Omental fat pad (tissue), 4 donors: ENCODE measurements at places on chromosomes 5 and 9.

- DNase-seq: no peak
Observed at GRCh38 chr5:38162625-38163024, 95.7 kb upstream of the EGFLAM start.

DNA sequence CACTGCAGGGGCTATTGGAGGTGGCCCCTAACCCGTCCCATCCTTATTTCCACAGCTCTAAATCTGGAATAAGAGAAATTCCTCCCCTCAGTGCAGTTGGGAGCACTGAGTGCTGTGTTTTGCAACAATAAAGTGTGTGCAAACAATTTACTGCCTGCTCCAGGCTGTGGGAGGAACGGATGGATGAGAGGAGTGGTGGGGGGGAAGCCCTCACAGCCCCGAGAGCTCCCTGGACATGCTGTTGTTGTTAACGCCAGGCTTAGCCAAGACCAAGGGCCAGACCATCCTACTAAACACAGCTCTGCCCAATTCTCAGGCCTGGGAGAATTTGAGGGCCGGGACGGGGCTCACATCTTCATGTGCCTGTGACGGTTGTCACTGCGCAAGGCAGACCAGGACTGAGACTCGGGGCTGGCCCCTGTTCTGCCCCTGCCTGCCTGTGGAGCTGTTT lies 200.2 kb downstream of the DAB2IP start:
- no peak for DNase-seq

DNA sequence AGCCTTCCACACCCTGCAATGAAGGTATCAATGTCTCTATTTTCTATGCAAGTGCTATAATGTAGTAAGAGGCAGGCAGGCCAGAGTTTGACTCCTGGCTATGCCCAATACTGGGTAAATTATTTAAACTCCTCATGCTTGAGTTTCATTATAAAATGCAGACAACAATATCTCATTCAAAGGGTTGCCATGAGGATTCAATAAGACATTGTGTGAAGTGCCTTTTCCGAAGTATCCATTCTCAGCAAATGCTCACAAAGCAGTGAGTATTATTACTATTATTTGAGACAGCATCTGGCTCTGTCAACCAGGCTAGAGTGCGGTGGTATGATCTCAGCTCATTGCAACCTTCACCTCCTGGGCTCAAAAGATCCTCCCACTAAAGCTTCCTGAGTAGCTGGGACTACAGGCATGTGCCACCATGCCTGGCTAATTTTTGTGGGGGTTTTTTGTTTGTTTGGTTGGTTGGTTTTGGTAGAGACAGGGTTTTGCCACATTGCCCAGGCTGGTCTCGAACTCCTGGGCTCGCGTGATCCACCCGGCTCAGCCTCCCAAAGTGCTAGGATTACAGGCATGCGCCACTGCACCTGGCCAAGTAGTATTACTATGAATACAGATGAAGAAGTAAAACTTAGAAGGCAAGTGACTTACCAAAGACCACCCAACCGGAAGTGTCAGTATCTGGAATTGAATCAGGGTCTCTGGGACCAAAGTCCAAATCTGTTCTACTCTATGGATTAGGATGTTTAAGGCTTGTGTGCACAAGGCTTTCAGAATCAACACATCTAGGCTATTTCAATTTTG lies 18.8 kb downstream of the ADAM19 start:
- DNase-seq: no peak

DNA sequence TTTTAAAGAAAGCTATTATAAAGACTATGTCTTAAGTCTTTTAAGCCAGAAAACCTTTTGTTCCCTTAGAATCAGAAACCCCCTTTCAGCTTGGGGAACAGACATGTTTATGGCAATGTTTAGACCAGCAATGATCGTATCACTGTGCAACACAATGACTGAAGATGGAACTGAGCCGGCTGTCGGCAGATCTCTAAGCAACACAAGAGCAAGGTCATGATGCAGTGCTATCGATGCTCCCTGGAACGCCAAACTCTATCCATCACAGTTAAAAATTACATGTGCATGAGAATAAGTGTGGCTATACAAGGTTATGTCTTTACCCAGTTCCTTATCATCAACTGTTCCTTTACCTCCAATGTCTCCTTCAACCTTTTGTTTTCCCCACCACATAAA lies 1.8 kb upstream of the RNF44 start:
- no peak for DNase-seq
